ENCODE measurements at places on chromosomes 5 and 9.

DNA sequence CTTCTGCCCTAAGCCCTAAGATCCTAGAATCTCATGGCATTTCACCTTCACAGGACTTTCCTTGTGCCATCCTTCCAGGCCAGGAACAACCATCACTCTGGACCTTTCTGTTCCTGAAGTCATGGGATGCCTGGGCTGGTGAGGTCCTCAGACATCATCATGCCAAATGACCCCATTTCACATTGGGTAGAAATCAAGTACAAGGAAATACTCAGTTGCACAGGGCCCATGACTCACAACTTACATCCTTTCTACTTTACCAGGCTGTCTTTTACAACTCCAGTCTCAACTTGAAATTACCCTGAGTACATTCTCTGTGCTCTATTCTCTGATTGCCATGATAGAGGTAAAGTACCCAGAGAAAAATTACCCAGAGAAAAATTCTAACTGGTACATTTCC lies 167.1 kb downstream of the PIK3R1 start:
- H3K27ac ChIP-seq, result peak overlapping the region; percentile 13
- peaks cover 28% of the 10 kb centered on the region for H3K4me1 ChIP-seq
- no peak for DNase-seq
- no peaks in the 10 kb centered on the region for H3K36me3 ChIP-seq
- peak overlapping the region; percentile 59 for H3K4me3 ChIP-seq

- peaks cover 70% of the 10 kb centered on the region for H3K27me3 ChIP-seq
- H3K27ac ChIP-seq, result no peak overlapping the region
- H3K4me1 ChIP-seq, result peaks cover 3% of the 10 kb centered on the region
- H3K4me3 ChIP-seq, result no peak overlapping the region
These were observed 24.9 kb upstream of the ZSWIM6 start for GRCh38 chr5:61307191-61307590.

- H3K4me1 ChIP-seq, result no peaks in the 10 kb centered on the region
- DNase-seq, result no peak
- no peak overlapping the region for H3K27ac ChIP-seq
- no peaks in the 10 kb centered on the region for H3K36me3 ChIP-seq
These were observed 14.3 kb downstream of the ADAMTS12 start for GRCh38 chr5:33877449-33877848.

DNA sequence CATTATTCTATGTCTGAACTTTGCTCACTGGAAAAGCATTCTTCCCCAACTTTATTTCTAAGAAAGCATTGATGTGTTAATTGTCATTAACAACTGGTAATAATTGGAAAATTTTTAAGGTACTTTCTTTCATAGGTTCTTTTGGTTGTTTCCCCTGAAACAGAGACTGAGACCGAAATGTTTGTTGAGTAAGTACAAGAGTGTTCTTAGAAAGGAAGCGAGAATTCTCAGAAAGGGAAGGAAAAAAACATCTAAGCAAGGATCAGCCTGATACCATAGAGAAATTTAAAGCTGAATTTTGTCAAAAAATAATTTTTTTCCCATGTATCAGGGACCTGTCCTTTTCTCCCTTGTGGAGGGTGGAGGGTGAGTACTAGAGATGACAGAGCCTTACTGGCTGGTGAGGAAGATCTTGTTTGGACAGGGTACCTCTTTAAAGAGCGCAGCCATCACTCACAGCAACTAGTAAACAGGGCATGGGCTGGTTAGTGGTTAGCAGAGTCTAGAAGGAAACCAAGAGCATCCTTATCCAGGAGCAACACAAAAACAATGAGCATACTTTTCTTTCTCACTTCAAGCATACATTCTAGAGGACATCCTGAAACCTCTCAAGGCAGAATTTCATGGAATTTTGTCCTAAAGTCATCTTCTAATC lies 898.5 kb downstream of the DNAH5 start:
- H3K27ac ChIP-seq, result no peak overlapping the region
- no peaks in the 10 kb centered on the region for H3K36me3 ChIP-seq
- DNase-seq, result no peak
- H3K4me1 ChIP-seq, result no peaks in the 10 kb centered on the region
- no peaks in the 10 kb centered on the region for H3K27me3 ChIP-seq

Measured in effector memory CD8-positive, alpha-beta T cell (primary cell).